ENCODE measurements at places on chromosomes 5 and 9.

DNA sequence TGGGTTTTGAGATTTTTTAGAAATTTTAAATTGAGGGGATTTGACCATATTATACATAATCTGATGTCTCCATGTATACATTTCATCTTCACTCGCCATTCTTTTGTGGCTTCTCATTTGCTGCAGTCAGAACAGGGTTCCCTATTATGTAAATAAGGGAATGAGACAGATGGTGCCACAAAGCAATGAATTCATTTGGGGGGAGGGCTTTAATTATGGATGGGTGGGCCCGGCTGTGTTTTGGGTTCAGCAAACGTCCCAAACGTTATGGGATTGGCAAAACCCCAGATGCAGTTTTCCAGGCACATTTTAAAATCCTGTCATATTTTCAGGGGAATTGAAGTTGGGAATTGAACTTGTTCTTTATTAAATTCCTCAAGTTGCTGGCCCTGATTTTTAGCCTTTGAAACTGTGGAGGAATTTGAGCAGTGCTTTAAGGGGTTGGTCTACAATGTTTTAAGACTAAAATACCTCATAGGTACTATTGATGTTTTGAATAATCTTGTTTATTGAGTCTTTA lies 558.5 kb upstream of the ZNF462 start:
- no peak for DNase-seq

- DNase-seq: no peak
Measured at GRCh38 chr5:142817949-142818431, 47.8 kb downstream of the ARHGAP26 start.

DNA sequence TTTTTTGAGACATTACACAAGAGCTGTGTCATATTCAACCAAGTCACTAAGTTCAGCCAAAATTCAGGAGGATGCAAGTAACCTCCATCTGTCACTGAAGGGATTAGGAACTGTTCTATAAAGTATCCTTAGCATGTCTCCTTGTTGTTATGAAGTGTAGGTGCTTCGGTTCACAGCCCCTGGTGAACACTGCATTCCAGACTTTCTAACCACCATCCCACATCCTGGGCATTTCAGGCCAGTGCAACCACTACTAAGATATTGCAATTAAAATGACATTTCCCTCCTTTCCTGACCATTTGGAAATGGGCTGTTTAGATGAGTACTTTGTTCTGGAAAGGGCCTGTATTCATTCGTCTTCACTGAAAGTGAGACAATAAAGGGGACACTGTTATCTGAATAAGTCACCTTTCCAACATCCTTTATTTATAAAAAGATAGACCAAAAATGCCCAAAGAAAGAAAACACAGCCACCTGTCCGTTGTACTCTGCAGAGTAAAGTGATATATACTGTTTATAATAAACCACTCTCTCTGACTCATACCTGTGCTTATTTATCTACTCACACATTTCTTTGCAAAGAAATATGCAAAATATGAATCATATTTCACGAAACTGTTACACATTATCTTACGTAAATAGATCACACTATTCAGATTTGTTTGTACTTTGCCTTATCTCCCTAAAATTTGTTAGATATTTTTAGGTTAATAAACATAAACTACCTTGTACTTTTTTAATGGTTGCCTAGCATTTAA lies 861.9 kb downstream of the CDH18 start:
- no peak for DNase-seq

GRCh38 chr9:34550681-34551270 lies 28.0 kb upstream of the ENHO start:
- no peak for DNase-seq

- no peak for DNase-seq
Measured at GRCh38 chr9:95826183-95826838, 49.2 kb upstream of the ERCC6L2 start.

DNA sequence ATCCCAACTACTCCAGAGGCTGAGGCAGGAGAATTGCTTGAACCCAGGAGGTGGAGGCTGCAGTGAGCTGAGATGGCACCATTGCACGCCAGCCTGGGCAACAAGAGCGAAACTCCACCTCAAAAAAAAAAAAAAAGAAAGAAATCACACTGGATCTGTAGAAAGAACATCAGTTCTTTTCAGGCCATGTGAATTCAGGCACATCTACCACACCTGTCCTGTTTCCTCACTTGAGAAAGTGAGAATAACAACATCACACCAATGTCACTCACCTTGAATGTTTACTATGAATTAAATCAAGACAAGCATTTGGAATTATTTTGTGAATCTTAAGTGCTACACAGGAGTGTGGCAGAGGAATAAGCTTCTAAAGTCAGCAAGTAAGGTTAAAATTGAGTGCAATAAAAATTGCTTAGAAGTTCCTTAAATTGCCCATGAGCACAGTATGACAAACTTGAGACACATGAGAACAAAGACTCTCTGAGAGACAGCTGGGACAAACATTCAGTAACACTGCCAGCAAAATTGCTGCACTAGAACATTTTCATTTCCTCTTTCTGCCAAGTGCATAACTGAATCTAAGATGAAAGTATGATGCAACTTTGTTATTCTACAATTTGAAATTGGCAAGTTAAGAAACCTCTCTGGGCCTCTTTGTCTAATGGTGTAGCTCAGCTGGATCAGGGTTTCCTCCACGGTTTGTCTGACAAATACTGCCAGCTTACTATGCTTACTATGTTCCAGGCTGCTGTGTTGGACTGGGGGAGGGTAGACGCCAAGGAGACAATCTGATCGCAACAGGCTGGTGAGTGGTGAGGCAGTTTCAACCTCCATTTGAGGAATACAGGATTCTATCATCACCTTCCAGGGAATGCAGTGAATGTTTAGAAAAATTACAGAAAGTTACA lies 1.9 kb upstream of the RIC1 start:
- peak; percentile 41 for DNase-seq

DNA sequence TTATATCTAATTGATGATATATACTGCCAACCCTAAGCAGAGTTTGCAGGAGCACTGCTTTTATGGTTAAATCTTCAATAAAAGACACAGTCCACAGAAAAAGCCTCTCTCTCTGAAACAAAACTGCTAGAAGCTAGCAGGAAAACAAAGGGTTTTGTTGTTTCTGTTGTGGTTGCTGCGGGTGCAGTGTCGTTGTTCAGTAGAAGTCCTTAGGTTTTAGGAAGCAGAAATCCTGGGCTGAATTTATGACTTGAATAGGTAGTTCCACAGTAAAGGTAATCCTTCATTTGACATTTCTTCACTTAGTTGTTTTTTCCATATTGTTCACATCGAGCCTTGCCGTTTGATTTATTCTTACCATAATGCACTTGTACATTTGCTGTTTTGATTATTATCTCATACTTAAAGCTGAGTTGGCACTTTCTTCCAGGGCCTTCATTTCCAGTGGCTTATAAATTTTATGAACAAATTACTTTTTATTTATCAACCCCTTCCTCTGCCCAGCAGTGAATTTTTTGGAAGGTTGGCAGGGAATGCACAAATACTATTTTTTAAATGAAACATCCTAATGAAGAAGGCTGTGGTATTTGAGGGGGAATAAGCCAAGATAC lies 209.6 kb upstream of the SLC30A5 start:
- no peak for DNase-seq

Data from kidney glomerular epithelial cell (primary cell).